Activated CD8-positive, alpha-beta memory T cell treated with anti-CD3 and anti-CD28 coated beads for 1 hour (primary cell): ENCODE measurements at places on chromosomes 6 and 20.

GRCh38 chr6:157292202-157292601 is 31.1 kb downstream of the TMEM242 start:
- no peak for DNase-seq

DNA sequence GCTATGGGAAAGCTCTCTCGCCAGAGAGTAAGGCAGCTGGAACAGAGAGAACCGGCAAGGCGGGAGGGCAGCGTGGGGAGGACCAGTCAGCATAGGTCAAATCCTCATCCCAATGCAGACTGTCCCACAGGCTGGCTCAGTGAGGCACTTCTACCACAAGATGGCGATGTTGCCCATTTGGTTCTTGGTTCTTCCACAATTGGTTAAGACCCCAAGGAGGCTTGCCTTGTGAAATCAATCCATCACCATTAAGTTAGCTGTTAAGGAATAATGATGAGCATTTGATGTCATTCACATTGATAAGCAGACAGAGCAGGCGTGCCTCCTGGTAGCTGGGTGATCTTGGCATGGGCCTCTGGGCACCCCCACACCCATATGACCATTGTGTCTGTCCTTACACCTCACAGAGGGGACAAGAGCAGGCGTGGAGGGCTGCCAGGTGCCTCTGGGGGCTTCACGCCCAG is 2.4 kb downstream of the CSTL1 start:
- DNase-seq: peak; percentile 36

GRCh38 chr6:126718600-126719327 is 378.8 kb downstream of the CENPW start:
- no peak for DNase-seq

- no peak for DNase-seq
Observed at GRCh38 chr20:10469056-10469455, 34.0 kb downstream of the SLX4IP start.

DNA sequence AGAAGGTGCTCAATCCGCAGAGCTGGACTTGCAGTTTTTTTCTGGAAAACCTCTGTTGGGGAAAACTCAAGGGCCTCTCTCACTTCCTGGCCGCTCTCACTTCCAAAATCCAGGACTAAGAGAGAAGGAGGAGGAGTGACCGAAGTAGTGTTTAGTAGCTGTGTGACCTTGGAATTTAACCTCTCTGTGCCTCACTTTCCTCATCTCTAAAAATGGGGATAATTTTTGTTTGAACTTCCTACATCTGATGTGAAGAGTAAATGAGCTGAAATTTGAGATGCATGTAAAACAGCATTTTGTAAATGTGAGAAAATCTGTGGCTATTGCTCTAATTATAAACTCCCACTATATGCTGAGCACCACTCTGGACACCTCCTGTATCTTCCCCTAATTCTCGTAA is 5.1 kb downstream of the SLC13A3 start:
- DNase-seq: no peak
